AG09309 (cell line): ENCODE measurements at places on chromosomes 3 and 15.

DNA sequence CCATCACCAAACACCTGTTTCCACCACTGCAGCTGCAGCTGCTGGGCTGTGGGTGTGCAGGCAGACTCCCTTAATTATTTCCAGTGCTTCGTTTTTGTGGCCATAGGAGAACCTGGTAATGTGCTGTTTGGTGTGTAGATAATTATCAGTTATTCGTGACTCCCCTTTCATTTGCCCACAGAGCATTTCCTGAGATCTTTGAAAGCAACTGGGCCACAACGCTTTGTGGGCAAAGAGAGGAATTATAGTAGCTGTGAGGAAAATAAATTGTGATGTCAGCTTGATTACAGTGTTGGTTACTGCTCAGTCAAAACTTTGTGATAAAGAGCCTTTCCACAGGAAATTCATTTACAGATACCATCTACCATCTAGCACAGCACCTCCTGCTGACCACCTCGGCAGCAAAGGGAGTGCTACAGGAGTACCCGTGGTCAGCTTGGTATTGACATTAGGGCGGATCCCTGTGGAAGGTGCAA is 193.3 kb upstream of the SLCO3A1 start:
- DNase-seq, result no peak

- no peak for DNase-seq
These were observed 11.8 kb downstream of the DAPK2 start for GRCh38 chr15:64034519-64034918.

- DNase-seq, result no peak
These were observed 127.8 kb downstream of the EEFSEC start for GRCh38 chr3:128281056-128281455.

DNA sequence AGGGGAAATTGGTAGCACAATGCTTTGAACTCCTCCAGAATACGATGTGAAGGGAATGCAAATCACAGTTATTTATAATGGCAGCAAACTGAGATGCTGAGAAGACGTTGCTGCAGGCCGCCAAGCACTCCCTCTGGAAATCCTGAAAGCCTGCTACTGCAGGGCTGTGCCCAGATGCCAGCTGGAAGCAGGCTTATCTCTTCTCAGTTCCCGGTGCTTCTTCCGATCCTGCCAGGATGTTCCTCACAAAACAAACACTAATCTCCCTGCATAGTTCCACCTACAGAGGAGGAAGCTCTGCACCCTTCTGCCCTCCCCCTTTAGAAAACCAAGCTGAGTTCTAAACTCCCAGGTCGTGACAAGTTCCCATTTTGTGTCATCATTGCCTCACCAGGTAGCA is 201.7 kb upstream of the BCL6 start:
- no peak for DNase-seq
